ENCODE measurements at places on chromosomes 11 and 22.

- DNase-seq, result no peak
Measured at GRCh38 chr11:77106321-77106720, 3.7 kb downstream of the OMP start.

GRCh38 chr11:45664376-45665205, 831 bp downstream of the CHST1 start:
- DNase-seq, result no peak

DNA sequence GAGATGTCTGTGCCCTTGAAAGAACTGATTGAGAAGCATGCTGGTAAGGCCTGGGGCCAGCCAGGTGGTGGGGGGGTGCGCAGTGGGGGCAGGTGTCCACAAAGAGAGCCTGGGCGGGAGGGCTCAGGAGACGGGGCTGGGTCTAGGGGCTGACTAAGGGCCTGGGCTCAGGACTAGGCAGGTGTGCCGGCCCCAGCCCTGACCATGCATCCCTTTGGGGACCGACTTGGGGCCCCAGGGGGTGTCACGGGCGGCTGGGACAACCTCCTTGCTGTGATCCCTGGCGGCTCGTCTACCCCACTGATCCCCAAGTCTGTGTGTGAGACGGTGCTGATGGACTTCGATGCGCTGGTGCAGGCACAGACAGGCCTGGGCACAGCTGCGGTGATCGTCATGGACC, 4.4 kb downstream of the NDUFV1 start:
- DNase-seq, result peak; percentile 57

DNA sequence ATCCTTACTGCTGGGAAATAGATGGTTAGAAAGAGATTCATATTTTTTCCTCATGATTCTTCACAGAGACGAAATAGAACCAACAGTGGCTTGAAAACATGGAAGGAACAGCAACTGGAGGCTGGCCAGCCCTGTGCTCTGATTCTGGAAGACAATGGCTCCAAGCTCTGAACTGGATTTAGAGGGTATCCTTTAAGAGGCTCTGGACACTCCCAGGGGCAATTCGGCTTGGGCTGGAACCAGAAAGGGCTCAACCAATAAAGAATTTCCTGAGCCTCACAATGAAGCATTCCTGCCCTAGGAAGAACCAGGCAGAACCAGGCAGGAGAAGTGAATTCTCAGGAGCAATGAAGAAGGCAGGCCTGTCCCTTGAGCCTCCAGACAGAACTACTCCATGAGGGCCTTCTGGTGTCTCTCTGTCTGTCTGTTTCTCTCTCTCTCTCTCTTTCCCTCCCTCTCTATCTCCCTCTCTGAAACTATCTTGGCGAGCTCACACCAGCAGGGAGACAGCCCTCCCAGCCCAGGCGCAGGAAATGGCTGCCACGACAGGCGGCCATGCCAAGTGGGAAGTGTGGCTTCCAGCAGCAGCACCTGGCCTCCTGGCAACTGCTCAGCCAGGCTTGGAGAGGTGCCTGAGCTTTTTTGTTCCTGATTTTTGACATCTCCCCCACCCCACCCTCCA, 93.3 kb downstream of the RCN1 start:
- DNase-seq, result no peak

- DNase-seq, result no peak
Measured at GRCh38 chr11:123231777-123232176, 36.7 kb upstream of the CLMP start.

GRCh38 chr22:49025791-49026493, 801.7 kb downstream of the BRD1 start:
- DNase-seq, result no peak

DNA sequence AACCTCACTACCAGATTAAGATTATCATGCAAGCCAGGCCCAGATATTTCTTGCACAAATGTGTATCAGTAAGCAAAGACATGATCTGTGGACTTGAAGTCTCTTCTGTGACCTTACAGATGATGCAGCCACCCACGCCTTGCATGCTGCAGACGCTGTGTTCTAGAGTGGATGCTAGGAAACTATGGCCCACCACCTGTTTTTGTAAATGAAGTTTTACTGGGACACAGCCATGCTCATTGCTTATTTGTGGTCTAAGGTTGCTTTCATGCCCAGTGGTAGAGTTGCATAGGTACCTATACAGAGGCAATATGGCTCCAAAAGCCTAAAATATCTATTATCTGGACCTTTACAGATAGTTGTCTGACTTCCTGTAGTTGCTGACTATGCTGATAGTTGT, 47.5 kb upstream of the SORL1-AS1 start:
- no peak for DNase-seq

GRCh38 chr22:42440728-42441127, 8.5 kb upstream of the NFAM1 start:
- no peak for DNase-seq

GRCh38 chr22:49513358-49513851, 314.3 kb downstream of the BRD1 start:
- no peak for DNase-seq

DNA sequence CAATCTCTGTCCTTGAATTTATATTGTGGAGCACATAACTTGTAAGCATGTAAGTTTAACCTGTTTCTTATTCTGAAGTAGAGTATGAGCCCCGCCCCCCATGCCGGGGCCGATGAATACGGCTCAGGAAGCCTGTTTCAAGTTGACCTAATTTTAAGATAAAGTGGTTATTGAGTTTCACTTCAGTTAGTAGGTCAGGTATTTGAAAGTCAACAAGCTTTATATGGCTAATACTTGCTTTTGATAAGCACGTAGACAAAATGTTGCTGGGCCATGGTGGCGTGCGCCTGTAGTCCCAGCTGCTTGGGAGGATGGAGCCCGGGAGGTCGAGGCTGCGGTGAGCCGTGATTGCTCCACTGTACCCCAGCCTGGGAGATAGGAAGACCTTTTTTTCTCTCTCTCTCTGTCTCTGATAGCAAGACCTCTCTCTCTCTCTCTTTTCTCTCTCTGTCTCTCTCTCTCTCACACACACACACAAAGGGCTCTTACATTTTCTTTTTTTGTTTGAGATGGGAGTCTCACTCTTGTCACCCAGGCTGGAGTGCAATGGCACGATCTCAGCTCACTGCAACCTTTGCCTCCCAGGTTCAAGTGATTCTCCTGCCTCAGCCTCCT, 14.4 kb downstream of the YWHAH start:
- DNase-seq, result peak; percentile 80

- peak; percentile 52 for DNase-seq
Measured at GRCh38 chr22:48709453-48709852, 1118.2 kb downstream of the BRD1 start.

DNA sequence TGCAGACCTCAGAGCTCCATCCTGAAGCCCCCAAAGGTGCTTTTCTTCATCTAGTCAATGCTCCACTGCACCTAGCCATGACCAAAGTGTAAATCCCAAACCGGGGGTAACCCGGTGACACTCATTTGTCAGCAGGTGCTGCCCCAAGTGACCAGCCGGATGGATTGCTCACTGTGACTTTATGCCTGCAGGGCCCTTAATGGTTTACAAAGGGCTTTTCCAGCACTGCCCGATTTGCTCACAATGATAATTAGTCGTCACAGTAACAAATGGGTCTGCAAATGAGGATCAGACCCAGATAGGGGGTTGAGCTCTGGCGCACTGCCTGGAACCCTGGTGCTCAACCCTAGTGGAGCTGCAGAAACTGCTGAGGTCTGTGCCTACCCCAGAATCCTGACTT, 45.7 kb upstream of the CD5 start:
- DNase-seq, result no peak

DNA sequence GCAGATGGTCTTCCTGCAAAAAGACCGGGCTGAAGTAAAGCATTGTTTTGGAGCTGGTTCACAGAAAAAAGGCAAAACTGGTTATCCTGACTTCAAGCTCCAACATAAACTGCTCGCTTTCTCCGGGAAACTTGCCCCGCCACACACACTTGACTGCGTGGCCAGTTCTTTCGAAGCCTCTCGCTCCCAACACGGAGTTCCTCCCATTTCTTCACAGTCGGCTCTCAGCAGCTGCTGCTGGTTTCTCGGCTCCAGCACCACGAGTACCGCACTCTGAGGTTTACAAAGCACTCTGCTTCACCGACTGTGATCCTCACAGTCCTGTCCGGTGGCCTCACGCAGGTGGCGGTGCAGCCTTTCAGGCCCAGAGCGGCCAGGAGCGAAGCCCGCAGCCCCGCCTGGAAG, 264 bp downstream of the CHEK1 start:
- DNase-seq, result no peak

DNA sequence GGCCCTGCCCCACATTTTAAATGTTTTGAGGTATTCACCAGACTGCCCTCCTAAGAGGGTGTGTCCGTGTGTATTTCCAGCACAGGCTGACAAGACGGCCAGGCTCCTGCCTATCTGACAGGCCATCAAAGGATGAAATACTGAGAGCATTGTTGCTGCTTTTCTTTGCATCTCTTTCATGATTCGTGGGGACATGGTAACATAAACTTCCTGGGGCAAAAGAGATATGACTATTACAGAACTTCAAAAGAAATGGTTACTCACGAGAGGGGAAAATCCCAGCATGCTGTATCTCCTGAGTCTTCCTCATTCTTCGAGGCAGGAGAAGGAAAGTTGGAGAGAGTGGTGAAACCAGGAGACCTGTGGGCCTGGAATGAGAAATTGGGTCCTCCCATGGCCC, 10.3 kb upstream of the BIK start:
- no peak for DNase-seq

DNA sequence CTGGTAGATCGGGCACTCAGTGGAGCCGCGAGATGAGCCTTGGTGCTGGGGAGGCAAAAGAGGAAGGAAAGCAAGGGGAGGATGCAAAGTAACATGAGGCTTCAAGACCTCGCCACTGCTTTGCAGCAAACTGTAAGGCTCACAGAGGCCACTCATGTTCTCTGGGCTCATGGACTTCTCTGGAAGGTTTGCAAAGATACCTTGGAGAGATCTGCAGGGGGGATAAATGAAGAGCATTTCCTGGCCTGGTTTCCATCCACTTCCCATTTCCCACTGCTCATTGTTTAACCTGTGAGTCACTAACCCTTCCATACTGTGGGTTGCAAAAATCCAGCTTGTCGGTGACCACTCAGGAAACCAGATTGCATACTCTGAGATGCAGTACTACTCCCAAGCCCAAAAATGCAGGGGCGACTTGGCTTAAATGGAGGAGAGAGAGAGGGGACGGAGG, 38.5 kb downstream of the OSBP2 start:
- peak; percentile 43 for DNase-seq

GRCh38 chr11:15006139-15006759, 34.1 kb upstream of the CALCA start:
- no peak for DNase-seq

DNA sequence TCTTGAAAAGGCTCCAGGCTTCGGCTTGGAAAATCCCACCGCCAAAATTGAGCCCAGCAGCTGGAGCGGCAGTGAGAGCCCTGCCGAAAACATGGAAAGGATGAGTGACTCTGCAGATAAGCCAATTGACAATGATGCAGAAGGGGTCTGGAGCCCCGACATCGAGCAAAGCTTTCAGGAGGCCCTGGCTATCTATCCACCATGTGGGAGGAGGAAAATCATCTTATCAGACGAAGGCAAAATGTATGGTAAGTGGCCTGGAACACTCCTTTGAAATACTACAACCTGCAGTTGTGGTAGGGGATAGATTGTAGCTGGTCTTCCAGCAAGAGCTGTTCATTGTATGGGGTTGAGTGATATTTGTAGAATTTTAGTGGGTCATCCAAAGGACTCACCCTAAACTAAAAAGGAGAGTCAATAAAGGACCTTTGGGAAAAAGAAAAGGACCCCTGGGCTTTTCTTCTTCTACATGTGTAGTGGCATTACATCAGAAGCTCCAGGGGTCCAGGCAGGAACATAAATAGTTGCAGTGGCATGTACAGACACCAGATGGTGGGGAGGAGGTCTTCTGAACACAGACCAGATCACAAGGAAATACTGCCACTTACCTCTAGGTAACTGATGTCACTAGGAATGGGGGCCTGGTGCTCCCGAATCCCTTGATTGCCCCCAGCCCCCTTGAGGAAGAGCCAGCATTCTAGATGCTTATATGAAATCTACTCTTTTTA, 90.1 kb downstream of the TEAD1 start:
- DNase-seq, result no peak

- no peak for DNase-seq
Measured at GRCh38 chr22:36961626-36962025, 48.2 kb downstream of the CSF2RB start.

DNA sequence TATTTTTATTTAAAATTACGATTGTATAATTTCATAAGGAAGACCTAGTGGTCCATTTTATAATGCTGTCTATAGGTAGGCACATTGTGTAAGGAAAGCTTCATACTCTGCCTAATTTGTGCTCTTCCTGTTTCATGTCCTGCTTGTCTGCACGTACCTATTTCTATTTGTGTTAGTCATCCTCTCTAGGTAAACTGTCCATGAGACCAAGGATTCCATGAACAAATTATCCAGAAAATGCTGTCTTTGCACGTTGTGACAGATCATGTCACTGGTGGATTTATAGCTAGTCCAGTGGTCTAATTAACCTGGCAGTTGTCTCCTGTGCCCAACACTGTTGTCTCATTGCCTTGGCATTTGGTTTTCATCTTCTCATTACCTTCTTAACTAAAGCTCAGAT, 44.7 kb downstream of the DNAJC24 start:
- no peak for DNase-seq

DNA sequence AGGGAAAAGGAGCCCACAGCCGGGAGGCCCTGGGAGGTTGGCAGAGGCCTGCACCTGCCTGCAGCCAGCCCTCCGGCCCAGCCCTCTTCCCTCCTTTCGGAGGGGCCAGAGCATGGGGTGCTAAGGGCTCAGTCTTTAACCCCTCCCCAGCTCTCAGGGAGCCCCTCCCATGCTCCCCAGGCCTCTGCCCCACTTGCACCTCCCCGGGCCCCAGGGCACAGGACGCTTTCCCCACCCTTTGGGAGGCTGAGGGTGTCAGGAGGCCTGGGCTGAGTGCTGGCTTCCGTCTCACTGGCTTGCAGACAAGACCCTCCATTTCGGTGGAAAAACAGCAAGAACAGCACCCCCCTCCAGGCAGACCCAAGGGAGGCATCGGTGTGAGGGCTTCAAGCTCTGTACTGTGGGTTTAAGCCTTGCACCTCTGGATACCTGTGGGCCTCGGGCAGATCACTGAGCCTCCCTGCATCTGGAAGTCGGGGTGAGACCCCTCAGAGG, 7.3 kb downstream of the ASCL2 start:
- DNase-seq, result no peak

- no peak for DNase-seq
Measured at GRCh38 chr11:17432002-17432401, 43.5 kb upstream of the KCNJ11 start.

DNA sequence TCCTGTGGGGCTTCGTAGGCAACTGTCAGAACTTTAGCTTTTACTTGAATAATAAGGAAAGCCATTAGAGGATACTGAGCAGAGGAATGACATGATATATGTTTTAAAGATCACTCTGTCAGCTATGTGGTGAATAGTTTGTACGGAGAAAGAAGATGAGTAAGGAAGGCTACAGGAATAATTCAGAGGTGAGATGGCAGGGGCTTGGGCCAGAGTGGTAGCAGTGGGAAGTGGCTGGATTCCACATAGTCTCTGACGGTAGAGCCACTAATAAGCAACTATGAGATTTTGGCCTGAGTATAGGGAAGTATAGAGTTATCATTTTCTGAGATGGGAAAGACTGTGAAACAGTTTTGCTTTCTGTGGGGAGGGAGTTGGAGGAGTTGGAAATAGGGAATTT, 93.9 kb upstream of the MTMR2 start:
- DNase-seq, result no peak

Data from activated effector memory CD4-positive, alpha-beta T cell treated with anti-CD3 and anti-CD28 coated beads, Interleukin-2, amount 50 U/mL, for 16 hours (primary cell).